ENCODE measurements at places on chromosomes 13 and 19.

DNA sequence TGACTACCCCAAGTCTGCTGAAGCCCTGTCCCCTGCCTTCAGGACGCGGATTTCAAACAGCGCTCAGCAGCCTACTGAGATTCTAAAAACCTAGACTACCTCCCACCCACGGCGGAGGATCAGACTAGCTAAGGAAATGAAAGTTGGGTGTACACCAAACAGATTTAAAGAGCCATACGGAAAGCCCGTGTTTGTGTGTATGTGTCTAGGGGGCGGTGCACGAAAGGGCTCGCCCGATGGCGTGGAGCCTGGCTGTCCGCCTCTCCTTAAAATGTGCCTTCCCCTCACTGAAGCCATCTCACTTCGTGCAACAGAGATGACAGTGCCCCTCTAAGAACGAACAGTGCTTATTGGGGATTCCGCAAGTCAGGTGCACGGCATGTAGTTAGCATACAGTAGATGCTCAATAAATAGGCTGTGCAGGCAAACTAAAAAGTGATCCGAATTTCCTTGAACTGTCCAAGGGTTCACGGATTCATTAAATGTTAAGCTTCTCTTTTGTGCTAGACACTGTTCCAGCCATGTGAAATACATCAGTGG is 639 bp downstream of the LENG1 start:
- DNase-seq: peak; percentile 33

DNA sequence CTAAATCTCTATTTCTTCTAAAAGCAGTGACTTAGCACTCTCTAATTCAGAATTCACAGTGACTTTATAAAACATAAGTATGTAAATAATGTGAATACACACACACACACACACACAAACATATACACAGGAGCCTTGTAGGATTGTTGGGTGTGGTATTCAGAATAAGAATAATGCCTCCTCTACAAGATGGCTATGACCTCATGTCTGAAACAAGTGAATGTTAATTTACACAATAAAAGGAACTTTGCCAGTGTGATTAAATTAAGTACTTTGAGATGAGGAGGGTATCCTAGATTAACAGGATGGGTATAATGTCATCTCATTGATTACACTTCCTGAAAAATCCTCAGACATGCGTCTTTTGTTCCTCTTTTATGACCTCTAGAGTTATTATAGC is 234.6 kb downstream of the SLITRK6 start:
- DNase-seq: no peak

DNA sequence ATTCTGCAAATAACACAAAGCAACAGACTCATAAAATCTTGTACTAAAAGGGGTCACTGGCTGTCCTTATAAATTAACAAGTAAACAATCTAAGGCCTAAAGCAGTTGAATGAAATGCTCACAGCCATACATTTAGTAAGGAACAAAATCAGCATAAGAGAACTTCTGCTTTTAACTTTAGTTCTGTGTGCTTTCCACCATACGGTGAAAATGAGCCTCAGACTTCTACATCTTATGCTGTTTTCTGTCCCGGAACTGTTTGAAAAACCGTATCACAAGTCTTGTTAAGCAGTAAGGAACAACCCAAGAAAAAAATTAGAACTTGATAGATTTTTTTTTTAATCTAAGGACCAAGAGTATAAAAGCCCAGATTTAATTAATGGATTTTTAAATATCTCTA is 549.1 kb upstream of the MIR17HG start:
- no peak for DNase-seq

DNA sequence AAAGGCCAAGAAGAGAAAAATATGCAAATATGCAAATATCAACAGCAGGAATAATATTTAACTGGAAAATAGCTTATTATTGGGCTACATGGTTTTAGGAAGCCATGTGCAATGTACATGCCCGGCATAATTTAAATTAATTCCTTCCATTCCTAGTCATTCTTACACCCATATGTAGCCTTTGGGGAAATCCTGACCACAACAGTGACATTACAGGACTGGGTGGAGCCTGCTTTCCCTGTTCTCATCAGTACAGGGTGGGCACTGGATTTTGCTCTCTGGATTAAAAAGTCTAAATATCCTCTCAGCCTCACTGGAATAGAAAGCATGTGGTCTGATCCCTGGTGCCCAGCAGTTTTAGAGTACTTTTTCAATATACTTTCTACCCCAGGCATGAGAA is 198.2 kb downstream of the DNAJC15 start:
- no peak for DNase-seq

DNA sequence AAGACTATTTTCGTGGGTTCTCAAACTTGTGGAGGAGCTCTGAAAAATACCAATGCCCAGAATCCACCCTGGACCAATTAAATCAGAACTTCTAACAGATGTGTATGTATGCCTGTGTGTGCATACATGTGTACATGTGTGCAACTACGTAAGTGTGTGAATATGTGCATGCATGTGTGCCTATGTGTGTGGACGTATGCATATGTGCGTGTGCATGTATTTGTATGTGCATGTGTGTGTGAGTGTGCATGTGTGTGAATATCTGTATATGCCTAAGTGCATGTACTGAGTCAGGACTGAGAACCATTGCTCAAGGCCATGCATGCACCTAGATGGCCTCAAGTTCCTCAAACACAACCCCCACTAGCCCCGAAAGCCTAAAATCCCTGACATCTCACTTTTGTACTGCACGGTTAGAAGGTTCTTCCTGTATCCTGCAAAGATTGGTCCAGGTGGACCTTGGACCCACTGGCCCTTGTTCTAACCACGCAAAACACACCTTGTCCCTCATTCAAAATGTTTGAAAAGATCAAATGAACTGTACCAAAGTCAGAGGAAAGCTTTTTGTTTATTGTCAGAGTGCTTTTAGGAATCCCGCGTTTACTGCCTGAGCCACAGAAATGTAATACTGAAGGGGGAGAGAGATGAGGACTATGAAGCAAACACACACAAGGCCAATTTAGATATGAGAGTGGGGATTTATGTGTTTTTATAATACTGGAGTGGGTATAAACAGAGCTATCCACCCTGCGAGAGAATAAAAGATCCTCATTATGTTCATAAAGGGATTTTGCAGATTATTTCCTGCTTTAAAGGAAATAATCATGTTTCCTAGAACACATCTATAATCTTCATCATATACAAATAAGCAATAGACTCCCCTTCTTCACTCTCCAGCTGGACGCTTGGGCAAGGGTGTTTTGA is 39.1 kb downstream of the LATS2 start:
- peak; percentile 8 for DNase-seq

DNA sequence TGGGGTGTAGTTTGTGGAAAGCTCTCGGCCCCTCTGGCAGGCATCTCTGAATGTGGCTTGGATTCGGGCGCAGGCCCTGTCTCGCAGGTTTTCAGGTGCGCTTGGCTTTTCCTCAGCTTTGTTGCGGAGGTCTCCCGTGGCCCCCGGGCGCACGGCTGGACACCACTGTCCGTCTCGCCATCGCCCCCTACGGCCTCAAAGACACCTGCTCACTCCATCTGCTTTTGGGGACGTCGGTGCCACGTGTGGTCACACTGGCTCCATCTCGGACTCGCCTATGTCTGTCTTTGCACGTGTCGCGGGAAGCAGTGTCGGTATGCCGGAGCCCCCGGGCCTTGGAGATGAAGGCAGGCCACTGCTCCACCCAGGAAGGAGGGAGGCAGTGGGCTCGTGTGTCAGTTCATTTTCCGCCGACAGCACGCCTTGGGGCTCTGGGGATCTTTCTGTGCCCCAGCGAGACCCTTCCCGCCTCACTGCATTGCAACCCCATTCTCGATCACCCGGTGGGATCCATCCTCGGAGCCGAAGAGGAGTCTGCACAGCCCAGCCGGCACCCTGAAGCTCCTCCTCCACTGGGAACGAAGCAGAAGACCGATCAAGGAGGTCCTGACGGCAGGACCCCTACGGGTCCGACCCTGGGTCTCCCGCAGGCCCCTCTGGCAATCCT is 42.1 kb downstream of the ZNF146 start:
- no peak for DNase-seq
